ENCODE measurements at places on chromosomes 1 and 21.

DNA sequence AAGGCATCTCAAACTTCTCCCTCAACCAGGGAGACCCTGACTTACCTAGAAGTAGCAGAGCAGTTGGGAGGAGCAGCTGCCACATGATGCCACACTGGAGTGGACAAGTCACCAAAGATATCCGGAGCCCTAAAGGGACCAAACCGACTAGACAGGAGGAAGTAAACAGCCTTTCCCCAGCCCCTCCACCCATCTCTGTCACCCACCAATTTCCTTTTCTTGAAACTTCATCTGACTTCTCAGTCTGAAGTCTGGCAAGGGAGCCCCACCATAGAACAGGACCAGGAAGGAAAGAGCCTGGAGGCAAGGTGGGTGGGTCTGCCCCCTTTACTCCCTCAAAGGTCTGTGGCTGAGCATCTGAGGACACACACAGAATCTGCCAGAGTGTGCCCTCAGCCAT is at the start of gene FCGR3A:
FCGR3A (minus strand) TSS at position 167 of the 400 bp plus-strand sequence; CDS start at position 85, 82 bp downstream.
- H3K4me1 ChIP-seq, result no peaks in the 10 kb centered on the region
- H3K4me3 ChIP-seq, result no peak within 1 kb of the TSS
- H3K36me3 ChIP-seq, result no peaks in the 10 kb centered on the region
- H3K27me3 ChIP-seq, result no peaks in the 10 kb centered on the region
- no peak for DNase-seq
- no peak within 1 kb of the TSS for H3K27ac ChIP-seq

DNA sequence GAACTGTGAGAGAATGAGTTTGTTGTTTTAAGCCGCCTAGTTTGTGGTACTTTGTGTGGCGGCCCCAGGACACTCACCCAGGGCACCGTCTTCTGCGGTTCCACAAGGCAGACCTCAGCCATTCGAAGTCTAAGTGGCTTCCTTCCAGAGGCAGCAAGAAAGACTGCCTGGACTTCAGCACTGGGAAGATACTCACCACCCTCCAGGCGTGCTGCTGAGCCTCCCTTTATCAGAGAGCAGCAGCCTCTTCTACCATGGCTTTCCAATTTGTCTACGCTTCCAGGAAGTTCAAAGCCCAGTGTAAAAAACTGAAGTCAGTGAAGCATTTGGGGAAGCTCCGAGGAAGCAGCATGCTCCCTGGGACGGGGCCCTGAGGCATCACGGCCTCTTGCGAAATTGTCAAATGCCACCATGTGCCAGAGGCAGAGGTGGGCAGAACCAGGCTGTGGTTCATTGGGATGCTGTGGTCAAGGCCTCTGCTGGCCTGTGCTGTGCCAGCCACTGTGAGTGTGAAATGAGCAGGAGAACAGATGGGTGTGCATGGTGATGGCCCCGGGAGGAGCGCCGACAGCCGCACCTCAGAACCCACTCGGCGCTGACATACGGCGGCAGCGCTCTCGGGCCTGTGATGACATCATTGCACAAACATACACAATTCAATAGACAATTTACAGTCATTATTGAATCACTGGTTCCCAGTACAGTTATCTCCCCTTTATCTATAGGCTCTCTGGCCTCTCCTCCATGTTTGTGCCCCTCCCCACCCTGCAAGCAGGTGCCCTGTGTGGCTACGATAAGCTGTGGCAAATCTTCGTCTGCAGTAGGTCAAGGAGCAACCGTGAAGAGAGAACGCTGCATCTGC is 110.4 kb downstream of the PDE9A start:
- H3K4me3 ChIP-seq, result no peak overlapping the region
- H3K27ac ChIP-seq, result no peak overlapping the region
- no peak for DNase-seq
- H3K27me3 ChIP-seq, result no peaks in the 10 kb centered on the region
- no peaks in the 10 kb centered on the region for H3K4me1 ChIP-seq

- peaks cover 5% of the 10 kb centered on the region for H3K27me3 ChIP-seq
- H3K4me1 ChIP-seq, result no peaks in the 10 kb centered on the region
- DNase-seq, result no peak
- no peaks in the 10 kb centered on the region for H3K36me3 ChIP-seq
- H3K27ac ChIP-seq, result no peak overlapping the region
These were observed 61.9 kb upstream of the ZNF281 start for GRCh38 chr1:200471739-200472138.

GRCh38 chr1:55057270-55057955 is 18.1 kb downstream of the PCSK9 start:
- H3K27ac ChIP-seq, result no peak overlapping the region
- H3K36me3 ChIP-seq, result no peaks in the 10 kb centered on the region
- H3K4me3 ChIP-seq, result no peak overlapping the region
- no peaks in the 10 kb centered on the region for H3K27me3 ChIP-seq

GRCh38 chr1:210250998-210251679 is 18.5 kb downstream of the SERTAD4 start:
- H3K27me3 ChIP-seq, result peaks cover 17% of the 10 kb centered on the region
- no peak overlapping the region for H3K27ac ChIP-seq
- no peak for DNase-seq
- peak overlapping the region; percentile 43 for H3K4me3 ChIP-seq
- peaks cover 12% of the 10 kb centered on the region for H3K4me1 ChIP-seq

DNA sequence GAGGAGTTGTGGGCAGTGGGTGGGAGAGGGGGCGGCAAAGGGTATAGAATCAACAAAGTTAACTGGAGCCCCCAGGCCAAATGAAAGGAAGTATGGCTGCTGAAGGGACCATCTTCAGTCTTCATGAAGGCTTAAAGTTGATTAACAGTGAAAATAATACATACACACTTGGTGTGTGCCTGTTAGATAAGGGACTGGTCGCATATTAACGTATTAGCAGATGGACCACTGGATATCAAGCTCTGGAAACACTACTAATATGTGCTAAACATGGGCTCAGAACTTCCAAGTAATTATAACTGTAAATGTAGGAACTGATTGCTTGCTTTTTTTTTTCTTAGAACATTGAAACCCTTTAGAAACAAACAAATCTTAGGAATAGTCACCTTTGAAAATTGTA is 224.7 kb upstream of the KIAA0040 start:
- H3K27ac ChIP-seq, result no peak overlapping the region
- no peaks in the 10 kb centered on the region for H3K4me1 ChIP-seq
- no peak overlapping the region for H3K4me3 ChIP-seq
- no peaks in the 10 kb centered on the region for H3K36me3 ChIP-seq
- H3K27me3 ChIP-seq, result no peaks in the 10 kb centered on the region
- DNase-seq, result no peak

All from gastrocnemius medialis (tissue), 4 donors.